ENCODE measurements at places on chromosomes 6 and 20.

- DNase-seq: no peak
Observed at GRCh38 chr6:111367393-111368088, 115.5 kb downstream of the REV3L start.

GRCh38 chr6:56282391-56282790 is 35.0 kb upstream of the COL21A1 start:
- no peak for DNase-seq

DNA sequence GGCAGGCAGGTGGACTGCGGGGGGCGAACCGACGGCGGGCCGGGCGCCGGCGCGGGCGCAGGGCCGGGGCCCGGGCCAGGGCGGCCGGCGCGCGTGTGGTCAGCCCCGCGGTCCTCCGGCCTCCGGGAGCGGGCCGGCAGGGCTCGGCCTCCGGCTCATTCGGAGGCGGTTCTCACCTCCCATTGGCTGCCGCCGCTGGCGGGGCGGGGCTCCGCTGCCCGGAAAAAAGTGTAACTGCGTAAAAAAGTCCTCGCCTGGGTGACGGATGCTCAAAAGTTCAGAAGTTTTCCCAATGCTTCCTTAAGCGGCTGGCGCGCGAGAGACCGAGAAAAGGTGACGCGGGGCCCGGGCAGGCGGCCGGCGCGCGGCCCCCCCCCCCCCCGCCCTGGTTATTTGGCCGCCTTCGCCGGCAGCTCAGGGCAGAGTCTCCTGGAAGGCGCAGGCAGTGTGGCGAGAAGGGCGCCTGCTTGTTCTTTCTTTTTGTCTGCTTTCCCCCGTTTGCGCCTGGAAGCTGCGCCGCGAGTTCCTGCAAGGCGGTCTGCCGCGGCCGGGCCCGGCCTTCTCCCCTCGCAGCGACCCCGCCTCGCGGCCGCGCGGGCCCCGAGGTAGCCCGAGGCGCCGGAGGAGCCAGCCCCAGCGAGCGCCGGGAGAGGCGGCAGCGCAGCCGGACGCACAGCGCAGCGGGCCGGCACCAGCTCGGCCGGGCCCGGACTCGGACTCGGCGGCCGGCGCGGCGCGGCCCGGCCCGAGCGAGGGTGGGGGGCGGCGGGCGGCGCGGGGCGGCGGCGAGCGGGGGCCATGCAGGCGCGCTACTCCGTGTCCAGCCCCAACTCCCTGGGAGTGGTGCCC is at the start of gene FOXC1:
TSS of gene FOXC1 (plus strand) at position 268 of the 849 bp plus-strand sequence. CDS start at position 799, 531 bp downstream.
- DNase-seq: no peak

DNA sequence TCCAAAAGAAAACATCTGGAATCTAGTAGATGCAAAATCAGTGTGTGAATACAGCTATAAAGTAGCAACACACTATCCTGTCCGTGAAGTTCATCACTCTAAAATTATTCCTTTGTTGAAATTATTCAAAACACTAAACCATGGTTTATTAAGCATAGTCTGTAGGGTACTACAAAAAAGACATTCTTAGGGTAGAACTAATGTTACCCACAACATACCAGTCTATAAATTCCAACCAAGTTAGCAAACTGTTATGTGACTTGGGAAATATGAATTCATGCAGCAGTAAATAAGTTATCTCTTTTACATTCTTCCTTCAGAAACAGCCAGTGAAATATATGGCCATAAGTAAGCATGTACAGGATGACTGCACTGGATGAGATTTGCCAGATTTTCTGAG is 580.3 kb upstream of the ADGRB3 start:
- no peak for DNase-seq

GRCh38 chr6:68635706-68636513 is 828 bp downstream of the ADGRB3 start:
- DNase-seq: peak; percentile 43

- no peak for DNase-seq
Observed at GRCh38 chr6:126767711-126768110, 350.8 kb upstream of the RSPO3 start.

- no peak for DNase-seq
Observed at GRCh38 chr6:83885984-83886383, 26.5 kb downstream of the CYB5R4 start.

GRCh38 chr6:111530218-111530617 is 47.2 kb upstream of the REV3L start:
- DNase-seq: no peak

DNA sequence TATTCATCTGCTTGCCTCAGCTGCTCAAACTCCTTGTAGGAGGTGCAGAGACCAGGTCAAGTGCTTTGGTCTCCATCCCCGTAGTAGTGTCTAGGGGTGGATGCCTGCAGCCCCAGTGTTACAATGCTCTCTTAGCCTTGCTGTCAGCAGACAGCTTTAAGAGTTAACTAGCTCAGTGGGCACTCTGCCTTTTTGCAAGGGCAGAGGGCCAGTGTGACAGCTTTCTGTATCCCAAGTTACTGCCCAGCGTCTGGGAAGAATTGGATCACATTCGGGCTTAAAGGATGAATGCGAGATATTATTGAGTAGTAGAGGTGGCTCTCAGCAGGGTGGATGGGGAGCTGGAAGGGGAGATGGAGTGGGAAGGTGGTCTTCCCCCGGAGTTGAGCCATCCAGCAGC is 339.9 kb upstream of the RNF217 start:
- no peak for DNase-seq

Data from posterior cingulate gyrus (tissue), 11 donors.